WTC11 (cell line): ENCODE measurements at places on chromosomes 6 and 20. TPM values are rescaled to one million over a fixed set of nuclear protein-coding genes. Genes with fewer than 3 reads are reported as not detected.
A peak's percentile ranks its signal among the peaks of the same experiment; 100 is the strongest.

GRCh38 chr6:151723152-151723551, 84.3 kb upstream of the ESR1 start:
- DNase-seq: no peak
- H3K36me3 ChIP-seq: no peaks in the 10 kb centered on the region
- H3K4me1 ChIP-seq: no peaks in the 10 kb centered on the region
- no peak overlapping the region for H3K27ac ChIP-seq
- no peak overlapping the region for H3K4me3 ChIP-seq
- no peaks in the 10 kb centered on the region for H3K27me3 ChIP-seq

DEFB132 gene
- not detected in 3 replicates for total RNA-seq

GRCh38 chr6:90249458-90249857, 47.2 kb downstream of the BACH2 start:
- H3K4me1 ChIP-seq: no peaks in the 10 kb centered on the region
- H3K36me3 ChIP-seq: no peaks in the 10 kb centered on the region
- no peak overlapping the region for H3K27ac ChIP-seq
- no peaks in the 10 kb centered on the region for H3K27me3 ChIP-seq
- no peak overlapping the region for H3K4me3 ChIP-seq

GPLD1 gene
- total RNA-seq: 5.7 to 8.4 TPM (median 6.3 TPM) in 3 replicates

SLC22A23 gene
- total RNA-seq: 33.6 to 38.2 TPM (median 33.8 TPM) in 3 replicates

DNA sequence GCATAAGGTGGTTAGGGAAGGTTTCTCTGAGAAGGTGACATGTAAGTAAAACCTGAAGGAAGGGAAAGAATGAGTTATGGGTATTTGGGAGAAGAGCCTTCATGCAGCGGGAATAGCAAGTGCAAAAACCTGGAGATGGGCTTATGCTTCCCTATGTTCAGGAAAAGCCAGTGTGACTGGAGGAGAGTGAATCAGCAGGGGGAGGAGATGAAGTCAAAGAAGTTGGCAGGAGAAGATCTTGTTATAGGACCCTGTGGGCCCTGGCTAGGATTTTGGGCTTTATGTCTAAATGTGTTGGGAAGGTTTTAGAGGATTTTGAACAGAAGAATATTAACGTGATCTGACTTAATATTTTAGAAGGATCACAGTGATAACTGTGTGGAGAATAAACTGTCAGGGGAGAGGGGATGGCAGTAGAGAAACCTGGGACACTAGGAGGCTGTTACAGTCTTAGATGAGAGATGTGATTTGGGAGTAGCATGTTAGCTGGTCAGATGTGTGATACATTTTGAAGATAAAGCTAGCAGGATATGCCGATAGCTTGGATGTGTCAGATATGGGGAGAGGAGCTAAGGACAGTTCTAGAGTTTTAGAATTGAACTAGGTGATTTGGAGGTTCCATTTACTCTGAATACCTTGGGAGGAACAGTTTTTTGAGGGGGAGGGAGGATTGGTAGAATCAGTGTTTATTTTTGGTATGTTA, 41.0 kb downstream of the PHF3 start:
- H3K36me3 ChIP-seq: peaks cover 14% of the 10 kb centered on the region
- H3K27me3 ChIP-seq: no peaks in the 10 kb centered on the region
- H3K27ac ChIP-seq: no peak overlapping the region
- peaks cover 20% of the 10 kb centered on the region for H3K4me1 ChIP-seq

DNA sequence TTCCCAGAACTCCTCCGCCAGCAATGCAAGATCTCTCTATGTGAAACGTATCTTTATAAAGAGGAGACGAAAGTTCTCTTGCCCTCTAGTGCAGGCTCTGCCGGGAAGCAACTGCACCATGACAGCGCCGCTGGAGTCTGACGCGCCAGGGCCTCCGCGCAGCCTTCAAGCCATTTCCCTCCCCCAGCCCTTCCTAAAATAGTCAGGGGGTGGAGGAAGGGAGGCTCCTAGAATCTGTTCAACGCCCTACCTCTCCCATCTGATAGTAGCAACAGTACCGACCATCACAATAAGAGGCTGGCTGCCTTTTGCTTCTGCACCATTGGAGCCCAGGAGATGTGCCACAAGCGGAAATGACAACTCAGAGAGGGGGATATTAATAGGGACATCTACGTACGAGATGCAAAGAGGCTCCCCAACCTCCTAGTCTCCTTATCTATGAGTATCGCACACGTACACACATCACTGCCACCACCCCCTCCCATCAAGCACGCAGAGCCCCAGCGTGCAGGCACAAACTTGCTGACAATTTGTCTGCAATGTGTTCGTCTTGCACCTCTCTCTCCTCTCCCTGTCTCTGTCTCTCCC, 1.0 kb downstream of the SYNE1 start:
- H3K36me3 ChIP-seq: no peaks in the 10 kb centered on the region; the same call in 1 of the 2 replicates
- H3K4me3 ChIP-seq: peak overlapping the region; percentile 92
- H3K27me3 ChIP-seq: peaks cover 46% of the 10 kb centered on the region
- peak; percentile 24 for DNase-seq

DNA sequence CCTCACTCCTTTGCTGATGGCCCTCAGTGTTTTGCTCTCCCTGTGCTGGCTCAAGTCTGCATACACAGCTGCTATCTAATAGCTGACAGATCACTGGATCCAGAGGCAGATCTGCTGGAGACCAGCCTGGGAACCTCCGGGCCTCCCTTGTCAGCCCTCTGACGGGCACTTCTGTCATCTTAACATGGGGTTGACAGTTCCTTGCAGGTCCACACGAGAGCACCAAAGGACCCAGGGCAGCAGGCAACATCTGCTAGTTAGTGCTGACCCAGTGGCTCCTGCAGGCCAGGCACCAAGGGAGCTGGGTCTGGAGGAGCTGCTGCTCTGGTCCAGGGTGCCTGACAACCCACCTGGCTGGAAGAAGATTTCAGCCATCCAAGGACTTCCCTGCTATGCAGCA, 208.1 kb downstream of the UST start:
- H3K27me3 ChIP-seq: no peaks in the 10 kb centered on the region
- no peak overlapping the region; the same call in 1 of the 2 replicates for H3K27ac ChIP-seq
- no peak for DNase-seq
- H3K4me1 ChIP-seq: peaks cover 41% of the 10 kb centered on the region

- peaks cover 38% of the 10 kb centered on the region for H3K36me3 ChIP-seq
- H3K4me1 ChIP-seq: no peaks in the 10 kb centered on the region
- no peak for DNase-seq
- no peak overlapping the region for H3K27ac ChIP-seq
- no peak overlapping the region for H3K4me3 ChIP-seq
Measured at GRCh38 chr6:160190081-160190480, 68.5 kb downstream of the SLC22A1 start.

DNA sequence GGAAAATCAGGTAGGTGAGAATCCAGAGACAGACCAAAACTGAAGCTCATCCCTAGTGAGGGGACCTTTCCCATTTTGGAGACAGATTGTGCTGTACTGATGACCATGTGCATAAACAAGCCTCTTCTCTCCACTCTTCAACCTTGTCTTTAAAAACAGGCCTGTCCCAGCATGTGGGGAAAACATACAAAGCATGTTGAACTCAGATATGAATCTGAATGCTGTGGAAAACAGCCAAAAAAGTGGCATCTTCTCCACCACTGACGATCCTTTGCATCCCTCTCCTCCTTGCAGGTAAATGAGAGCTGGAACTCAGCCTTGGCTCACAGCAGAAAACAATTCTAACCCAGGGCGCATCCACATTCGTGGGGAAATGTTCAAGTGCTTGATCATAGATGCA, 123.7 kb upstream of the FOXQ1 start:
- no peaks in the 10 kb centered on the region for H3K36me3 ChIP-seq
- no peak overlapping the region for H3K27ac ChIP-seq
- H3K4me3 ChIP-seq: no peak overlapping the region

- no peak for DNase-seq
- no peak overlapping the region for H3K27ac ChIP-seq
- H3K36me3 ChIP-seq: no peaks in the 10 kb centered on the region
- H3K27me3 ChIP-seq: no peaks in the 10 kb centered on the region
Measured at GRCh38 chr20:14312001-14312400, 25.4 kb downstream of the FLRT3 start.

- H3K27ac ChIP-seq: no peak overlapping the region
- no peak overlapping the region for H3K4me3 ChIP-seq
- no peaks in the 10 kb centered on the region for H3K4me1 ChIP-seq
- no peak for DNase-seq
Measured at GRCh38 chr6:79656134-79656533, 25.0 kb downstream of the SH3BGRL2 start.

- H3K27me3 ChIP-seq: no peaks in the 10 kb centered on the region
- no peak overlapping the region for H3K27ac ChIP-seq
- peaks cover 29% of the 10 kb centered on the region for H3K36me3 ChIP-seq
- H3K4me3 ChIP-seq: no peak overlapping the region
Measured at GRCh38 chr6:70459235-70459634, 45.9 kb downstream of the FAM135A start.

DNA sequence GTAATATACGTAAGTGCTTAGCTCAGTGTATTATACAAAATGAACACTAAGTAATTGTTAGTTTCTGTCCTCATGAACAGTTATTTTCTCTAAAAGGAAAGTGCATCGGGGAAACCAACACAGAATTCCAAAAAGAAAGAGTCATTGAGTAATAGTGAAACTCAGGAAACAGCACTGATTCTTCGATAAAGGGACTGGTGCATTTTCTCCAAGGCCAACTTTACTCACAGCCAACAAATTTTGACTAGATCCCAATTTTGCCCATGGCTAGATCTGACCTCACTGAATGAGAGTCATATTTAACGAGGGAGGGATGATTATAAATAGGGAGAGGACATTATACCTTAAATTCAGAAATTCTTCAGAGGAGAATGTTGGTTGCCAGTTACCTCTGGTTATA, 390.9 kb upstream of the NRSN1 start:
- no peak overlapping the region for H3K27ac ChIP-seq
- no peaks in the 10 kb centered on the region for H3K27me3 ChIP-seq
- no peak for DNase-seq
- H3K4me3 ChIP-seq: no peak overlapping the region

RFX6 gene
- 0.11 TPM in 1 of 3 replicates, not detected in the others for total RNA-seq

- H3K4me3 ChIP-seq: no peak overlapping the region
- H3K27me3 ChIP-seq: no peaks in the 10 kb centered on the region
- no peak for DNase-seq
- no peak overlapping the region for H3K27ac ChIP-seq
Measured at GRCh38 chr6:49522710-49523593, 23.2 kb downstream of the GLYATL3 start.

- peaks cover 13% of the 10 kb centered on the region for H3K4me1 ChIP-seq
- peaks cover 11% of the 10 kb centered on the region for H3K36me3 ChIP-seq
- no peak overlapping the region for H3K27ac ChIP-seq
- no peak overlapping the region for H3K4me3 ChIP-seq
- DNase-seq: no peak
Measured at GRCh38 chr6:109052018-109052651, 42.5 kb downstream of the SESN1 start.

GRCh38 chr6:45156075-45156474, 172.1 kb upstream of the RUNX2 start:
- H3K27ac ChIP-seq: no peak overlapping the region
- H3K4me1 ChIP-seq: 0 out of 2 replicates have a peak, but pooled peaks cover 3% of the 10 kb centered on the region
- H3K36me3 ChIP-seq: no peaks in the 10 kb centered on the region
- H3K4me3 ChIP-seq: no peak overlapping the region

DNA sequence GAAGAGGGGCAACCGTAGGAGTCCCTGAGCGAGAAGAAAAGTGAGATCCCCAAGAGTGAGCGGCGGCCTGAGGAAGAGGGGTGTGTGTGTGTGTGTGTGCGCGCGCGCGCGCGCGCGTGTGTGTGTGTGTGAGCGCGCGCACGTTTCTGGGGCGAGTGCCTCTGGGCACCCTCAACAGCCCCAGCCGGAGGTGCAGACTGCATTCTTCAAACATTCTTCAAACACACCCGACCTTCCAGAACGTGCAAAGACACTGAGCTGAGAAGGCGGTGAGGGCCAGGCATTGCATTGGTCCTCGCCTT, 76.2 kb upstream of the FOXP4 start:
- peaks cover 47% of the 10 kb centered on the region for H3K4me1 ChIP-seq
- H3K27ac ChIP-seq: no peak overlapping the region
- H3K4me3 ChIP-seq: peak overlapping the region; percentile 70

KHDC1 gene
- 7.3 to 8.9 TPM (median 7.7 TPM) in 3 replicates for total RNA-seq

- no peaks in the 10 kb centered on the region for H3K36me3 ChIP-seq
- H3K27ac ChIP-seq: no peak overlapping the region
- H3K4me3 ChIP-seq: no peak overlapping the region
- H3K4me1 ChIP-seq: peaks cover 34% of the 10 kb centered on the region
- no peak for DNase-seq
- peaks cover 46% of the 10 kb centered on the region for H3K27me3 ChIP-seq
Measured at GRCh38 chr6:169933251-169933821, 181.9 kb downstream of the ERMARD start.

- DNase-seq: no peak
- H3K4me3 ChIP-seq: no peak overlapping the region
- H3K4me1 ChIP-seq: no peaks in the 10 kb centered on the region
- no peaks in the 10 kb centered on the region for H3K27me3 ChIP-seq
- H3K27ac ChIP-seq: no peak overlapping the region
Measured at GRCh38 chr6:57130661-57131177, 40.7 kb downstream of the ZNF451 start.
